Activated naive CD8-positive, alpha-beta T cell treated with anti-CD3 and anti-CD28 coated beads, Interleukin-2, amount 10 ng/mL, durations not matched to agents 7 days and 5 days (primary cell): ENCODE measurements at places on chromosomes 7 and 10. TPM values are rescaled to one million over a fixed set of nuclear protein-coding genes. Genes with fewer than 3 reads are reported as not detected.

- DNase-seq: no peak
- no peak overlapping the region for H3K4me3 ChIP-seq
- H3K36me3 ChIP-seq: no peaks in the 10 kb centered on the region
- H3K27ac ChIP-seq: no peak overlapping the region
- peaks cover 2% of the 10 kb centered on the region for H3K4me1 ChIP-seq
Observed at GRCh38 chr7:157027568-157028198, 17.2 kb upstream of the MNX1 start.

- no peaks in the 10 kb centered on the region for H3K4me1 ChIP-seq
- H3K4me3 ChIP-seq: no peak overlapping the region
- H3K27ac ChIP-seq: no peak overlapping the region
Observed at GRCh38 chr7:46173476-46174195, 252.6 kb upstream of the IGFBP3 start.

DNA sequence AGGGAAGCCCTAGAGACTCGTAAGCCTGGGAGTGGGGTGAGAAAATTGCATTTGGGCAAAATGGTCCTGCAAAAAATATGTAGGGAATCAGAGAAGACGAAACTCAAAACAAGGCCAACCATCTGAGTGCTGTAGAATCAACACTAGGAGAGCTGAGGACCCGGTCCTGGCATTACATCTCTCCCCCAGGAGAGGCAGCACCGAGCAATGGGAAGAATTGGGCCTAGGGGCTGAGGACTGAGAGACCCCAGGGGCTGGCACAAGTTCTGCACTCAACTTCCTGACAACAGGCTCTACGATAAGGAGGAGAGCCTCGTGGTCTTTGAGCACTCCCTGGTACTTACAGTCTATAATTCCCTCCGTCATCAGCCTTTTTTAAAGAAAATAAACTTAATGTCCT, 47.6 kb downstream of the BPGM start:
- no peak overlapping the region for H3K4me3 ChIP-seq
- no peak for DNase-seq
- no peaks in the 10 kb centered on the region for H3K36me3 ChIP-seq
- H3K27me3 ChIP-seq: no peaks in the 10 kb centered on the region
- H3K4me1 ChIP-seq: peaks cover 29% of the 10 kb centered on the region

- H3K27me3 ChIP-seq: peaks cover 72% of the 10 kb centered on the region
- H3K27ac ChIP-seq: no peak overlapping the region
- peak overlapping the region; percentile 55 for H3K4me3 ChIP-seq
- no peak for DNase-seq
- no peaks in the 10 kb centered on the region for H3K36me3 ChIP-seq
Observed at GRCh38 chr7:27148031-27148755, 619 bp upstream of the HOXA6 start.

DNA sequence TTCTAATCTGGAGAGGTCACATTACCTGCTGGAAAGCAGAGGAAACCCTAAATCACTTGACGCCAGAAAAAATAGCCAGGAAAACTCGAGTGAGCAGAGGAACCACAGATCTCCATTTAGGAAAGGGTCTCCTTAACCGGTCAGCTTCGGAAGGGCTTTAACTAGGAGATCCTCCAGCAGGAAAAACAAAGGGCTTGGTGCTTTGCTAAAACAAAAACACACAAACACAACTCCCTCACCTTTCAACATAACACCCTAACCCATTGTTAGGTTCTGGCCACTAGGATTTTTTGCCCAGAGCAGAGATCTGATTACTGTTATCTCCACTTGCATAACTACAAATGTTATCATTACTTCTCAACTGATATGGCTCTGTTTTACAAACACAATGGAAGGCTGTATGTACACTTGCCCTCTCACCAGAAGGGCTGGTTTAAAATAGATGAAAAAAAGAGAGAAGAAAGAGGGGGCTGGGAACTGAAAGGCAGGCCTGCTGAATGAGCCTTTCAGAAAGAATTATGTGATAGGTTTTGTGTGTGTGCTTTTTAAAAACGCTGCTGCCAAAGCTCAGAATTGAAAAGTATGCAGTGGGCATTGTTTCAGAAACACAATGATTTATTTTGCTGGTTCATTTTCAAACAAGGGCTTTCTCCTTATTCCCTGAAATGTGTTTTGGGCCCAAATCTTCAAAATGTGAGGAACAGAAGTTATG, 161.5 kb downstream of the FGFR2 start:
- H3K36me3 ChIP-seq: no peaks in the 10 kb centered on the region
- H3K4me3 ChIP-seq: no peak overlapping the region
- no peak for DNase-seq

- H3K4me1 ChIP-seq: peaks cover 30% of the 10 kb centered on the region
- H3K36me3 ChIP-seq: peaks cover 3% of the 10 kb centered on the region
- no peaks in the 10 kb centered on the region for H3K27me3 ChIP-seq
- H3K27ac ChIP-seq: peak overlapping the region; percentile 44
Observed at GRCh38 chr10:58264780-58265179, 2.9 kb downstream of the IPMK start.

GRCh38 chr10:111593578-111593977, 516.7 kb downstream of the ADRA2A start:
- peaks cover 4% of the 10 kb centered on the region for H3K27me3 ChIP-seq
- DNase-seq: no peak
- H3K27ac ChIP-seq: no peak overlapping the region
- H3K4me1 ChIP-seq: no peaks in the 10 kb centered on the region

SPDYE8 gene
- total RNA-seq: not detected

ZNF853 gene
- 4.9 TPM for total RNA-seq

TFR2 gene
- total RNA-seq: 11.0 TPM

HTRA1 gene
- total RNA-seq: not detected

OPN1SW gene
- total RNA-seq: not detected

CREB5 gene
- total RNA-seq: not detected
